ENCODE measurements at places on chromosomes 3 and 15.

DNA sequence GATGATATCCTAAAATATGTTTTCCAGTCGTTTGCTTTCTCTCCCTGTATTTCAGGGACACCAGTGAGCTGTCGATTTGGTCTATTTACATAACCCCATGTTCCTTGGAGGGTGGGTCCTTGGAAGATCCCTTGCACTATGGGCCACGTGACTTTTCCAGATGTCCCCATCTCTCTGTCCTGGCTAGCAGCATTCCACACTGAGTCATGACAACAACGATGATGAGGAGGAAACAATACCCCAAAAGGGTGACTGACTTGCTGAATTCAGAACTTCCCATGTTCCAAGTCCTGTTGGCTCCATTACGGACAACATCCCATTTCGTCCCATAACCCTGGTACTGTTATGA, 134.3 kb downstream of the NSMCE3 start:
- DNase-seq = no peak

DNA sequence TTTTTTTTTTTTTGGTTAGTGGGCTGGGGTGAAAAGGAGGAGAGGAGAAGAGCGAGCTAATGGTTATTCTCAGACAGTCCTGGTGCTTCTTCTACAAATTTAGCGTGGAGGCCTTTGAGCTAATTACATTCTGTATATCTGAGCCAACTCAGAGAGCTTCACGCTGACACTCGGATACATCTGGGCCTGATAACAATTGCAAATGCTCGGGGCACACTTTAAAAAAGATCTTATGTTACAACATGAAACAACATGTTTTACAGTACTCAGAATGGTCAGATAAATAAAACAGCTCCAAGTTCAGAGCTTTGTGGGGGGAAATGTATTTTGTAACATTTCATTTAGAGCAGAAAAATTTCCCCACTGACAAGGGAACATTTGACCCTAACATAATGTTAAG, 966.9 kb upstream of the NR2F2 start:
- no peak for DNase-seq

DNA sequence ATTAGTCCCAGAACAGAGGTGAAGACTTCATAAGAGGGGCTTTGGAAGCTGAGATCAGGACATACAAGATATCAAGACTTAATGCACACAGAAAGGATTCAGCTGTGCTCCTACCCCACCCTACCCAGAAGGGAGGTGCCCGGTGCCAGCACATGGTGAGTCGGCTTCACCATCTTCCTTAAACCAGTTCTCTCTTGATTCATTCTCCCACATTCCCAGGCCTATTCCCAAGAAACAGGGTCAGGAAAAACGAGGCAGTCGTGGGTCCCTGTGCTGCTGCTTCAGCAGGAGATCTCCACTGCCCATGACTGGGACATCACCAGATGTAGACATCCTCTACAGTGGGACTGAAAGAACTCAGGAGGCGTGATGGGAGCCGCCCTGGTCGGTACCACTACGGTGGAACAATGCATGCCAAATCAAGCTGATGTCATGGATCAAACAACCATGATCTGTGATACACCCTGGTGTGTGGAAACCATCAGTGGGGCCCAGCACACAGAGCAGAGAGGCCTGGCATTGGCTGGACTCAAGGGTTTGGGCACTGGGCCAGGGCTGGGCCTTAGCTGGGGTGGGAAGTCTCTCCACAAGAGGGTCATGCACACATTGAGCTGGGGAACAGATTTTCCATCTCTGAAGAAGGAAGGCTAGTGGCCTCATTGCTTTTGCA, 41.9 kb downstream of the CCDC12 start:
- no peak for DNase-seq

GRCh38 chr15:75030424-75030823, 7.0 kb downstream of the PPCDC start:
- no peak for DNase-seq

DNA sequence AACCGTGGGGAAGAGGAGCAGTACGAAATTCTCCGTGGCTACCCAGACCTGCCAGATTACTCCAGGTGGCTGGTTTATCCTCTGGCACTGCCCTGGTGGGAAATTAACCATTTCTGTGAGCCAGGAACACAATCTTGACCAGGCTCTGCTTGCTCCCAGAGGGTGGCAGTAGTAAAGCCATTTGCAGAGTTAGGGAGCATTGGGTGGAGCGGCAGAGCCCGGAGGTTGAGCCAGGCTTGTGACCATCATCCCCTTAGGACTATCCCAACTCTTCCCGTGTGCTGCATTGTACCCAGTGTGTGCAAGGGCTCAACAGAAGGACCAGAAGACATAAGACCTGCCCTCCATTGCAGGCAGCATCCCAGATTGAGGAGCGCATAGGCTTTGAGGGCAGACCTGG, 5.3 kb downstream of the KNG1 start:
- DNase-seq = no peak

GRCh38 chr3:189272500-189273119, 100.8 kb downstream of the TPRG1 start:
- DNase-seq = no peak

DNA sequence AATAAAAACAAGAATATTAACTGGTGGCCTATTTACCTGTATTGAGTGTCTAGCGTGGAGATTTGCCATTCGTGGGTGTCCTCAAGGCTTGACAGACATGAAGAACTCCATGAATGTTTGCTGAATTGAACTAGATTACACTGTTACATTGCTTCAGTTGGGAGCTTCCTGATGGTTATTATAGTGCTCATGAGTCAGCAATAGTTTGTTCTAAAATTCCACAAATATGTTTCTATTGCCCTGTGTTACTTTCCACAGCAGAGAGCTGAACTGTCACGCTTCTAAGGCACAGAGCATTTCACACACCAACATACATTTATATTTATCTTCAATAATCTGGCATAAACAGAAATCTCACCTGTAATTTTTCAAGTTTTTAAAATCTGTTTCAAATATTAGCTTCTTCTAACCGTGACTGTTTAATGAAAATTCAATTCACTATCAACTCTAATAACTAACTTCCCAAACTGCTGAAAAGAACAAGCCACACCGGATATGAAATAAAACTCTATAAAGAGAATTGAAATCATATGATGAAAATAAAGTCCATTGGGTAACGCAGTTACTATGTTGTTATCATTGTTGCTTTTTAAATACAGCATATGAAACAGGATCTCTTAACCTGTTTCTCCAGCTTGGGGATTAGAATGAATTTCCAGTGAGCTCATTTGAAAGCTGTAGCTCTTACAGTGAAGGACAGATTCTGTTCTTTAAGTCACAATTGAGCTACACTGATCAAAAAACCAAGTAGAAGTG, 61.2 kb upstream of the MCF2L2 start:
- no peak for DNase-seq

DNA sequence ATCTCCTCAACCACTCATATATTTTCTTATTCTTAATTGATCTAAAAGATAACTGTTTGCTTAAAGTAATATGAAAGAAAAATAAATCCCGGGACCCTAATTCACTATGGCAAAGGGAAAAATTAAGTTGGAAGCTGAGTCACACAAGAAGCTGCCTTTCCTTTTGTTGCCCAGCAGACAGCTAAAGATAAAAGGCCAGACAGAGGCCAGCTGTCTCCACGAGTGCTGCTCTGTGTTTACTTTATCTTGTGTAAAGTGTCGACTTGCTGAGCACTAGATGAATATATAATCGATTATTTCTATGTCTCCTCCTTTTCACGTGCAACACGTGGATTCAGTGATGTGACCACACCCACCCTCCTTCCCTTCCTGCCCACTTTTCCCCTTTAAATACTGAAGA, 52.8 kb upstream of the NSMCE3 start:
- DNase-seq = no peak

DNA sequence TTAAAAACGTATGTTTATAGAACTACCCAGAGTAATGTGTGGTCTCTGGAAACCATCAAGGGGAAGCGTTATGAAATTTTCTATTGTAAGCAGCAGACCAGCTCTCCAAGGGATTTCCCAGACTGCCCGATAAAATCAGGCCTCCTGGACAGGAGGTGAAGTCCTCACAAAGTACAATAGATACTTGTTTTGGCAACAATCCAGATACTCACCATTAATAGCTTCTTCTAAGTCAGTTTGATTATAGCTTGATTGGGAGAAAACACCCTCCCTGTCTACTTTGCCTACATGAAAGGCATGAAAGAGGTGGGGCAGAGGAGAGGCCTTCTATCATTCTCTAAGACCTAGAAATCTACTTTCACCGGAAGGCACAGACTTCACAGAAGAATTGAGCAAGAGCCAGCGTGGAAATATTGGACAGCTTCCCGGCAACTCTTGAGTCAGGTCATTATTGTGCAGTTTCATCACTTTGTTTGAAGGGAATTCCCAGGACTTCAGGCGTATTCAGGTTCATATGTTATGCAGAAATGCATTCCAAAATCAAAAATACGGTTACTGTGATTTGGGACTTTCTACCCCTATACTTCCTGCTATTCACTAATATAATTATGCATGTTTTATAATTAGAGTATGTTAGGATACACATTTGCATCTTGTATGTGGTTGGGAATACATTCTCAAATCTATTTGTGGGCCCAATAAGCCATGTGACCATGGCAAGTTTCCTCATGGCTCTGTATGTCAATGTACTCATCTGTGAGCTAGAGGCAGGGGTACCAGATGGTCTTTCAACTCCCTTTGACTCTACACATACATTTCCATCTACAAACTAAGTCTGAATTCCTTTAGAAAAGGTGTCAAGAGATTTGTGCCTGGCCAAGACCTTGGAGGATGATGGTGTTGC, 103.5 kb downstream of the CD47 start:
- DNase-seq = no peak

- DNase-seq = no peak
These were observed 10.5 kb upstream of the RNU6-1 start for GRCh38 chr15:67850336-67850735.

DNA sequence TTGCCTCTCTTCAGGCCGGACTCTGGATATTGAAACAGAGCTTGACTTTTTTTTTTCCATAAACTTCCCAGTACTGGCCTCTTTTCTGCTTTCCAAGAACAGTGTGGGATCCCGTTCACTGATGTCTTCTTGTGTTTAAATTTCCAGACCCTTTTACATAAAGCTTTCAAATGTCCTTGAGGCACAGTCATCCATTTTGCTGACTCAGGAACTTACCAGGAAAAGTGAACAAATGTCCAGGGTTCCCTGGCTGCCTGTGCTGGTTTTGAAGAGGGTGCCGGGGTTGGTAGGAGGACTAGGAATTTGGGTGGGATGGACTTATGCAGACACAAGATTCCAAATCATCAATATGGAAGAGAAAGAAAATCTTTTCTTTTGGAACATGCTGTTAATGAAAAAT, 68.1 kb downstream of the CHDH start:
- no peak for DNase-seq

DNA sequence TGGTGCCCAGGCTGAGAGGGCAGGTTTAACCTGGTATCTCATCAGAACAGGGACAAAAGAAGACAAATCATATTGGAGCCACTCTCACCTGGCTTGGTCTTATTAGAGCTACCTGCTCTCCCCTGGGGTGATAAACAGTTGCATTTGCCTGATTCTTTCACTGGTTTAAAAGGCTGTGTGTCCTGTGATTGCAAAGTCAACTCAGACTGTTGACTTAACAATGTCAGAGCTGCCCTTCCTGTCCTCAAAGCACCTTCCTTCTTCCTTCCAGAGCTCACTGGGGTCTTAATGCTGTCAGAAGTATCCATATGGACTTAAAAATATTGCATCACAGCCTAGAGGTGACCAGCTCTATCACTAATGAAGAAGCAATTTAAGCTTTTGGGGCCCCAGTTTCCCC, 50.5 kb upstream of the MINAR1 start:
- DNase-seq = no peak

GRCh38 chr15:67548862-67549651, 6.6 kb downstream of the MAP2K5 start:
- DNase-seq = no peak

- no peak for DNase-seq
These were observed 4.3 kb downstream of the ZNF592 start for GRCh38 chr15:84752700-84753099.

GRCh38 chr15:73034221-73034620, 18.0 kb upstream of the NEO1 start:
- DNase-seq = no peak

GRCh38 chr3:168514252-168514651, 418.5 kb upstream of the GOLIM4 start:
- no peak for DNase-seq

GRCh38 chr3:102443021-102443420, 8.2 kb downstream of the ZPLD1 start:
- DNase-seq = no peak

DNA sequence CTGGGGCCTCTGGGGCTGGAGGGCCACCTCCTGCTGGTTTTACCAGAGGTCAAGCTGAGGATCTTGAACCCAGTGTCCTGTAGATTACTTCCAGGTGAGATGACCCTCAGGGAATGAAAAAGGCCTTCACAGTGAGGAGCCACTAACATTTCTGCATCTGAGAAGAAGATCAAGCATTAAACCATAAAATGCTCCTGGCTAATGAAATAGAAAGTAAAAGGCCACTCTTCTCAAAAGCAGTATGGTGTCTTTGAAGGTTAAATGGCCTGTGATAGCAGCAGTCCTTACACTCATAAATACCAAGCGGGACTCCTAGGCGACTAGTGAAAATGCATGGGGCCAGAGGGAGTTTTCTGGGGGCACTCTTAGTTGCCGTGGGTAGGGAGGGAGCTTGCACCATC, 47.0 kb upstream of the RGMA start:
- DNase-seq = no peak

DNA sequence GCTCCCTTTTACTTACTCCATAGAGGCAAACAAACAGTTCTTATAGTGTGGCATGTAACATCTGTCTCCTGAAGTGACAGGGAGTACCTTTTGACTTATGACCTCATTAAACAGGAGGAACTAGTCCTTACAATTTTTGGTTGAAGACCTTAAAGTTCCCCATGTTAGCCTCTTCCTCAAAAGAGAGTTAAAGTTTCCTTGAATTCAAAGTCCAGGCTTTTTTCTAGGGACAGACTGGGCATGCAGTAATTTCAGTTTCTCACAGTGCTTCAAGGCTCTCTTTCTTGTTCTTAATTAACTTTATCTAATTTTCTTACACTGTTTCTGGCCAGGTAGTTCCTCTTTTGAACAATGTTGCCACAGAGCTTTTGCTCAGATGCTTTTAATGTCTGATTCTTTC, 12.1 kb downstream of the GOLM2 start:
- no peak for DNase-seq

DNA sequence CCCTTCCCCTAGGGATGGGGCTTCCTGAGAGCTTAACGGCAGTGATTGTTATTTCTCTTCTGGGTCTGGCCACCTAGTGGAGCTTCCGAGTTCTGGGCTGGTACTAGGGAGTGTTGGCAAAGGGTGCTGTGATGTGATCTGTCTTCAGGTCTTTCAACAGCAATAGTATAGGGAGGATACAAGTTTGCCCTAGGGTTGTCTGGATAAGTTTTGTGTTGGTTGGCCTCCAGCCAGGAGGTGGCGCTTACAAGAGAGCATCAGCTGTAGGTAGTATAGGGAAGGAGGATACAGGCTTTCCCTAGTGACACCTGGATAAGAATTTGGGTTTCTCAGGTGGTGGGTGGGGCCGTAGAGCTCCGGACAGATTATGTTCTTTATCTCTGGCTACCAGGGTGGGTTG, 19.2 kb upstream of the CPOX start:
- DNase-seq = no peak

- DNase-seq = no peak
These were observed 26.8 kb upstream of the OCA2 start for GRCh38 chr15:28125673-28126651.

Data from activated CD4-positive, alpha-beta T cell treated with anti-CD3 and anti-CD28 coated beads for 4 hours (primary cell).